ENCODE measurements at places on chromosomes 2 and 18. TPM values are rescaled to one million over a fixed set of nuclear protein-coding genes. Genes with fewer than 3 reads are reported as not detected.

The RESP18 gene
- not detected for total RNA-seq

The RBM44 gene
- total RNA-seq, result 0.54 TPM

The GAD1 gene
- not detected for total RNA-seq

The LONRF2 gene
- 54.4 TPM for total RNA-seq

The FIGN gene
- 5.0 TPM for total RNA-seq

The TANK gene
- 88.2 TPM for total RNA-seq

The LRRC30 gene
- not detected for total RNA-seq
